ENCODE measurements at places on chromosomes 5 and 9.

- no peak for DNase-seq
These were observed 25.6 kb downstream of the CSF2 start for GRCh38 chr5:132099076-132099748.

- DNase-seq, result no peak
These were observed 51.8 kb downstream of the ANKRD33B start for GRCh38 chr5:10615693-10616092.

GRCh38 chr9:134396825-134397224 is 70.6 kb downstream of the RXRA start:
- no peak for DNase-seq

DNA sequence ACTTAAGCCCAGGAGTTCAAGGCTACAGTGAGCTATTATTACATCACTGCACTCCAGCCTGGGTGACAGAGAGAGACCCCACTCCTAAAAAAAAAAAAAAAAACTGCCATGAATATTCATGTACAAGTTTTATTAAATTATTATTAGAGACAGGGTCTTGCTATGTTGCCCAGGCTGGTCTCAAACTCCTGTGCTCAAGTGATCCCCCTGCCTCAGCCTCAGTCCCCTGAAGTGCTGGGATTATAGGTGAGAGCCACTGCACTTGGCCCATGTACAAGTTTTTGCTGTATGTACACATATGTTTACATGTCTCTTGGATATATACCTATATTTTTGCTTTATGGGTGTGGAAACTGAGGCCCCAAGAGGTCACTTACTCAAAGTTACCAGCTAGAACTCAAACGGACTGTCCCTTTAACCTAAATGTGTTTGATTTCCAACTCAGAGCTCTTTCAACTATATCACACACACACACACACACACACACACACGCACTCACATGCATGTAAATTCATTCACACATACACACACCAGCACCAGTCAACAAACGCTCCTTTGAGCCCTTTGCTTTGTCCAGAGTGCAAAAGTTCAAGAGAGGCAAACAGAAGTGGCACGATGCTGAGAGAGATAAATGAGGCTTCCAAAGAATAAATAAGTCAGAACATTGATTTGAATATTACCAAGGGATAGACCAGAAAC is 42.3 kb upstream of the STRBP start:
- no peak for DNase-seq

GRCh38 chr5:168291964-168292785 is 730 bp downstream of the WWC1 start:
- no peak for DNase-seq

- no peak for DNase-seq
These were observed 623.3 kb downstream of the HINT1 start for GRCh38 chr5:130541617-130542221.

GRCh38 chr9:6051511-6051950 is 36.1 kb upstream of the RANBP6 start:
- no peak for DNase-seq

DNA sequence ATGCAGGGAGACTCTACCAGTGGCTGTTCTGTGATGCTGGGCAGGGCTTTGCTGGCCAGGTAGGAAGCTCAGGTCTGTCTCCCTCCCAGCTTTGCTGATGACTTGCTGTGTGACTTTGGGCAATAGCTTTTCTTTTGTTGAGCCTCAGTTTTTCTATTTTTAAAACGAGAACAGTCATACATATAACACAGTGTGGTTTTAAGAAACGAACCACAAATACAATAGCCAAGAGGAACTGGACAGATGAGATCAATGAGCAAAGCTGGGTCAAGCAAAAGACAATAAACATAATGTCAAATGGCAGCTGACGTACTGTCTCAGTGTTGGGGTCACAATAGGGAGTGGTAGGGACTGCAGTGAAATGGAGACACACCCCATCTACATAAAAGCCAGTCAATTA is 20.2 kb downstream of the SLIT3 start:
- no peak for DNase-seq

DNA sequence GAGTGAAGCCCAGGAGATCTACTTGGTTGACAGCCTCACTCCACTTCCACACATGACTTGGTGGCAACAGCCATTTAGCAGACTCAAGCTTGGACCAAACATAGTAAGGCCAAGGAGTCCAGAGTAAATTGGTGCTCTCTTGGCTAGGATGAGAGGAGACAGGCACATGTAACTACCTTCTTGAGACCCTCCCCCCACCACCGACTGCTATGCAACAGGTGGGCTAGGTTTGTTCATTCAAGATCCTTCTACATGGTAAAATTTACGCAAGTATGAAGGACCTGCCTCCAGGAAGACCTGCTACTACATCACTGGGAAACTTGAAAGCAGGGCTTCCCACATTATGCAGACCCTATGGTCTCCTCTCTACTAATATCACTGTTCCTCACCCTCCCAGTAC is 442.4 kb downstream of the SPOCK1 start:
- no peak for DNase-seq

- DNase-seq, result peak; percentile 86
These were observed 2.9 kb downstream of the DNAJB5 start for GRCh38 chr9:34992376-34992951.

DNA sequence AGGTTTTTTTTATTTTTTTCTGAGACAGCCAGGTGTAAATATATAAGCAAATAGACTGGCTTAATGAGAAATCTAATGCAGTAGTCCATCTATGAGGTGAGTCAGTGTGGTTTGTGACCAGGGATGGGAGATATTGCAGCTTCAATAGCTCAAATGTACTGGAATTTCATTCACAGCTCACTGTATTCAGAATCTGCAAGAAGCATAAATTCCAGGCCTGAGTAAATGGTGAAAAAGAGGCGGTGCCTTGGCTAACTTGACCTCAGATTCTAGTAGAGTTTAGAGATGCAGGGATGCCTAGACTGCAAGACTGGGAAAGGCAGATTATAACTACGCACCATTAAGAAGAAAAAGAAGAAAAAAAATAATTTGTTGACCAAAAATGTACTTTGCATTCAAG is 151.9 kb upstream of the SMC2 start:
- DNase-seq, result no peak

GRCh38 chr5:179793468-179794139 is at the start of gene LTC4S:
Gene LTC4S, plus strand, starts transcription at chr5:179793986. Its CDS starts 95 bp downstream, at chr5:179794081.
- peak; percentile 63 for DNase-seq

- DNase-seq, result no peak
These were observed 501.0 kb downstream of the BNC2 start for GRCh38 chr9:16369427-16369826.

DNA sequence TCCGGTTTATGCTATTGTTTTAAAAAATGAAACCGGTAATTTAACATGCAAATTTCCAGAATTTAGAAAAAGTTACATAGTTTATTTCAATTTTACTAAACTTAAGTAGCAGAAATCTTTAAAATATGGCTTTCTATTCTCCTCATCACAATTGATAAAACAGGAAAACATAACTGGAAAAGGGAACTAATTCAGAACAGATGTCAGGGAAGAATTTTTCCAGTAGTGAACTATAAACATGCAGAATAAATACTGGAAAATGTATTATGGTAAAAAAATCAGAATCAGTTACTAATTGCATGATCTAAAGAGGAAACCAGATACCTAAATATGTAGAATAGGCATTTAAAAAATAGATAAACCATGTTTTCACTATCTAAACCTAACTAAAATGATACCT is 7.3 kb upstream of the NR4A3 start:
- no peak for DNase-seq

DNA sequence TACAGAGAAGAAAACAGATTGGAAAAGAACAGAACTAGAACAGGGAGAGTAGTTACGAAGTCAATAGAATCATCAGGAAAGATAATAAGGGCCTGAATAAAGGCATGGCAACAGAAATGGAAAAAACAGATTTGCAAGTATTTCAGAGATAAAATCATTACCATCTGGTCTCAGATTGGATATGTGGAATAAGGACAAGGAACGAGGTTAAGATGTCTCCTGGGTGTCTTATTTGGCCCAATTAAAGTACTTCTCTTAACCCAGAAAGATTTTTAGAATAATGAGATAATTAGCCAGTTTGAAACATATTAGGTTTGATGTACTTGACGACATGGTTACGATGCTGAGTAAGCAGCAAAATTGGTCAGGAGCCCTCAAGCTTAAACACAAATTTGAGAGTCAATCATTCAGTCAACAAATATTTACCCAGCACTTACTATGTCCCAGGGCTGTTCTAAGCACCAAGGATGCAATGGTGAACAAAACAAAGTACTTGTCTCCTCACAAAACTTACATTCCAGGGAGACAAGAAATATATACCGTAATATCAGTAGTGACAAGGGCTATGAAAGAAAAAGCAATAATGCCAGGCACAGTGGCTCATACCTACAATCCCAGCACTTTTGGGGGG is 18.3 kb downstream of the RICTOR start:
- DNase-seq, result no peak

- DNase-seq, result no peak
These were observed 40.9 kb downstream of the ARHGEF28 start for GRCh38 chr5:73666891-73667290.

DNA sequence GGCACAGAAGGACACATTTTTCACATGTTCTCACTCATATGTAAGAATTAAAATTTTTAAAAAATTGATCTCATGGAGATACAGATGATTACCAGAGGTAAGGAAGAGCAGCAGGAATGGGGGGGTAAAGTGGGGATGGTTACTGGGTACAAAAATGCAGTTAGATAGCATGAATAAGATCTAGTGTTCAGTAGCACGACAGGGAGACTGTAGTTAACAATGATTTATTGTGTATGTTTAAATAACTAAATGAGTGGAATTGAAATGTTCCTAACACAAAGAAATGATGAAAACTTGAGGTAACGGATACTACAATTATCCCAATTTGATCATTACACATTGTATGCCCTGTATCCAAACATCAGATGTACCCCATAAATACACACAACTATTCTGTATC is 15.2 kb upstream of the TGFBI start:
- DNase-seq, result no peak

DNA sequence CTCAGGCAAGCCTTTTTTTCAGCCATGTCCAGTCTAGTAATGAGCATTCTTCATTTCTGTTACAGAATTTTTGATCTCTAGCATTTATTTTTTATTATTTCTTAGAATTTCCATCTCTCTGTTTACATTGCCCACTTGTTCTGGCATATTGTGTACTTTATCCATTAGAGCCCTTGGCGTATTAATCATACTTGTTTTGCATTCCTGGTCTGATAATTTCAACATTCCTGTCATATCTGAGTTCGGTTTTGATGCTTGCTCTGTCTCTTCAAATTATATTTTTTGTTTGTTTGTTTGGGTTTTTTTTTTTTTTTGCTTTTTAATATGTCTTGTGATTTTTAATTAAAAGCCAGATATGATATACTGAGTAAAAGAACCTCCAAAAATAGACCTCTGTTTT is 23.0 kb upstream of the JAK2 start:
- no peak for DNase-seq

- DNase-seq, result peak; percentile 90
These were observed at the start of gene GALT for GRCh38 chr9:34646211-34647083. Gene GALT, plus strand, starts transcription at chr9:34646675. Its CDS starts 30 bp downstream, at chr9:34646705.

Data from ascending aorta (tissue), 2 donors.